WTC11 (cell line): ENCODE measurements at places on chromosomes 2 and 18. TPM values are rescaled to one million over a fixed set of nuclear protein-coding genes. Genes with fewer than 3 reads are reported as not detected.

LCLAT1 gene
- 18.9 to 22.3 TPM (median 22.1 TPM) in 3 replicates for total RNA-seq

TNS1 gene
- total RNA-seq, result 4.2 to 5.4 TPM (median 4.5 TPM) in 3 replicates

NDUFAF7 gene
- 42.9 to 57.8 TPM (median 44.9 TPM) in 3 replicates for total RNA-seq

- 0 out of 2 replicates have a peak, but pooled peaks cover 5% of the 10 kb centered on the region for H3K4me1 ChIP-seq
- no peaks in the 10 kb centered on the region for H3K27me3 ChIP-seq
- H3K36me3 ChIP-seq, result no peaks in the 10 kb centered on the region
- DNase-seq, result no peak
Measured at GRCh38 chr2:123073956-123074355, 951.1 kb upstream of the CNTNAP5 start.

- H3K4me3 ChIP-seq, result no peak overlapping the region
- H3K27ac ChIP-seq, result no peak overlapping the region
- H3K27me3 ChIP-seq, result peaks cover 12% of the 10 kb centered on the region
- no peak for DNase-seq
- H3K36me3 ChIP-seq, result no peaks in the 10 kb centered on the region
Measured at GRCh38 chr2:174016447-174016846, 51.3 kb upstream of the SP3 start.

DNA sequence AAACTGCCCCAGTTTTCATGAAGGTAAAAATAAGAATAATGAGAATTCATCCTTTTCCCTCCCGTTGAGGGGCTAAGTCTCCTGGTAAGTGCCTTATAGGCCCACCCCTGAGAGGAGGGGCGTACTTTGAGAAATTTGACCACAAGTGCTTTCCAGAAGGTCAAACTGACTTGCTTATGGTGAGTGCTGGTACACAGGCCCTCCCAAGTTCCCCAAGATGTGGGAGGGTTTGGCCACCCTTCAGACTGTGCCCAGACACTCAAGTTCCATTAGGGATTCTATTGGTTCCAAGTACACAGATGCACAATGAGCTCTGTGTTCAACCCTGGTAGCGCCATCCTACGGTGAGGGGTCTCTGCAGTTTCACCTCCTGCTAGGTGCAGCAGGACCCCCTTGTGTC, 205.1 kb downstream of the CTIF start:
- no peaks in the 10 kb centered on the region for H3K27me3 ChIP-seq
- no peaks in the 10 kb centered on the region for H3K36me3 ChIP-seq
- no peak overlapping the region for H3K27ac ChIP-seq
